HEK293T (cell line): ENCODE measurements at places on chromosomes 11 and 22.

DNA sequence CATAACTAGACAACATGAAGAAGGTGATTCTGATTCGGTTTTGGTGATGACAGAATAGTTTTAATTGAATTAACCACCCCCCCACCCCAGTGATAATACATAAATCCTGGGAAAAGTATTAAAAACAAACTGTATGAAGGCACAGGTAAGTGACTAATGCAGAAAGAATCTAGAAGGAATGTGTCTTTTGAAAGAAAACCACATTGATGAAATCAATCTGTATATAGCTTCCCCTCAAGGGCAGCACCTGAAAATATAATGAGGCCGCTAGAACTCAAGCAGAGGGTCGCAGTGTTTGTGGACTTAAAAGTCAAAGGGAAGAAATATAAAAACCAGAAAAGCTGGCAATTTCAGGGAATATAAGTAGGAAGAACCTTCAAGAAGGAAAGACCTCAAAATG, 580.5 kb upstream of the CHORDC1 start:
- DNase-seq: no peak

- no peak for DNase-seq
Observed at GRCh38 chr22:19290400-19291217, 910 bp downstream of the CLTCL1 start.

GRCh38 chr11:90646706-90647105, 423.9 kb upstream of the CHORDC1 start:
- no peak for DNase-seq

GRCh38 chr11:25981998-25982397, 349.9 kb upstream of the ANO3 start:
- peak; percentile 30 for DNase-seq

DNA sequence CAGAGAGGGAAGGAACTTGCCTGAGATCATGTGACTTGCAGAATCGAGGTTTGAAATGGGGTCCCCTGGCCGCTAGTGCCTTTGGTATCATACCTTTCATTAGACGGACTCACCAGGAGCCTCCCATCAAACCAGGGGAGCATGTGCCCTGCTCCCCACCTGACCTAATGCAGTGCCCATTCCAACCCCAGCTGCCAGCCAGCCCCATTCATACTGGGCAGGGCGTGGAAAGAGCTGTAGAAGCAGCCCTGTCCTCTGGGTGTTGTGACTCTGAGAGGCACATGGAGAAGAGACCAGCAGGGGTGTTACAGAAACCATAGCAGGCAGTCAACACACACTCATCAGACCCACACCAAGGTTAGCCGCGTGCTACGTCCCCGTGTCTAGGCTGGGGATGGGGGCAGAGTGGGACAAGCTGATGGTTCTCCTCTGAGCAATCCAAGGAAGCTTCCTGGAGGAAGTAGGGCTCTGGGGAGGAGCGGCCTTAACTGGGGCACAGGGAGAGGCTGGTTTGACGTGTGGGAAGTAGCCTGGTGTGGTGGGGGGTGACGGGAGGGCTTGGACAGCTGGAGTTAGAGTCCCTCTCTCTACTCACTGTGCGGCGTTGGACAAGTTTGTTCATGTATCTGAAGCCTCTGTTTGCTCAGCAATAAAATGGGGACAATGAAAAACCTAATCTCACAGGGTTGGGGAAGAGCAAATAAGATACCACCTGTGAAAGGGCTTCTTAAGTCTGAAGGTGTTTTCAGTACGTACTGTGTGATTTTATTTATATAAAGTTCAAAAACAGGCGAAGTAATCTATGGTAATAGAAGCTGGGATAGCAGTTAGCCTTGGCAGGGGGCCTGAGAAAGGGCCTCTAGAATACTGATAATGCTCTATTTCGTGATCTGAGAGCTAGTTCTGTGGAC, 14.0 kb downstream of the GRIK4 start:
- no peak for DNase-seq

DNA sequence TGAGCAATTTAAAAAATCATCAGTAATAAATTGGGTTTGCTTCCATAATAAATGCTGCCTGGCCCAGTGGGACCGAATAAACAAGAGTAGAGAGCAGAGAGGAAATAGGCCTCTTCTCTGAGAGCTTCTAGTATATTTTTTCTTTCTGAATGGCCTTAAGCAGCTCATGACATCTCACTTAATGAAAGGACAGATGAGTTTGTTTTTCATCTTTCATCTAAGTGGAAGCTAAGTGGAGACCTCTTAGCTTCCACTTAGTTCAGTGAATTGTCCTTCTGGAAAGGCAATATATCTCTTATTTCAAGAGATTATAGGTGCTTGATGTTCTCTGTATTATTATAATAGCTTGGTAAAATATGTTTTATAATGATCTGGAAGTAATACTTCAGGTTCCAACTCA, 245.9 kb upstream of the ANO3 start:
- no peak for DNase-seq

- DNase-seq: no peak
Observed at GRCh38 chr11:123584737-123585136, 69.7 kb downstream of the SCN3B start.

- no peak for DNase-seq
Observed at GRCh38 chr22:31141551-31141950, 1.2 kb upstream of the PLA2G3 start.

DNA sequence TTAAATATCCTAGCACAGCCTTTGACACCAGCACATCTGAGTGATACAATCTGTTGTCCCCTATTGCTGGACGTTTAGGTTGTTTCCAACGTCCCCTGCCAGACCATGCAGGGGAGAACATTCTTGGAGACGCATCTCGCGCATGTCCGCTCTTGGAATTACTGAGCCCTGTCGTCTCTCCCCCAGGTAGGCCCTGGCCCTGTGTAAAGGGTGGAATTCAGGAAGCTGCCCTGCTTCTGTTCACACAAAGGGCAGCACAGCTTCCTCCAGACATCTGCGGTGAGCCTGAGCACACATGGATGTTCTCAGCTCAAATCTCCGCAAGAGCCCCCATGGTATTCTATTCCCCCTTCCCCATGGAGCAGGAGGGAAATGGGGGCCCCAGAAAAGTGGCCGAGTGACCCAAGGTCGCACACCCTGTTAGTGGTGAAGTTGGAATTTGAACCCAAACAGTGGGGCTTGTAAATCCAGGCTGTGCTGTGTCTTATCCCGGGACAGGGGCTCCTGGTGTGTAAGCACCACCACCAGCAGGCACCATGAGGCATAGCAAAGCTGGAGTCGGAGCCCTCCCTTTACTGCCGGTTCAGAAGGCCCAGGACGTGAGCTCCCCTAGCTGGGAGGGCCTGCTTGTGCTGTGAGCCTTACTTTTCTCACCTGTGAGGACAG, 5.0 kb upstream of the FGF19 start:
- no peak for DNase-seq

DNA sequence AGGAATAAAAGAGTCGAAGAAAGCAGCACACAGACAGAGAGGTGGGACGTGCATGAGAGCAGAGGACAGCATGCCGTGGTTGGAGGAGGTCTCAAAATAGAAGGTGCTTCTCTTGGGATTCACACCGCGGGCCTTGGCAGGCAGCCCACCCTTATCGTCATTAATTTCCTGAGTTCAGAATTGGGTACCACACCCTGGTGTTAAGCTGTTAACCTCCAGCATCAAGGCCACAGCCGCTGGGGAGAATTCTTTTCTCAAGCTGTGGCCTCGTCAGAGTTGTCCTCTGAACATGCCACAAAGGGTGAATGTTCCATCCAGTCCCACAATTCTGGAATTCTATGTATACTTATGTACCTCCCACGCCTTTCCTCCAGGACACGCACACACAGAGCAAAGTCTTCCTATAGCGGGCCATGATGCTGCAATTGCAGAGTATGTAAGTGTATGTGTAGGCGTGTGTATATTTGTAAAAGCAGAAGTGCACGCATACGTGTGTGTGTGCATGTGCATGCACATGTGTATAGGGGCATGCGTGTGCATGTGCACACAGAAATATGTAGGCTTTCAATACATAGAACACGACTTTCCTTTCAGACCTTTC, 39.0 kb downstream of the ADAMTS8 start:
- no peak for DNase-seq

DNA sequence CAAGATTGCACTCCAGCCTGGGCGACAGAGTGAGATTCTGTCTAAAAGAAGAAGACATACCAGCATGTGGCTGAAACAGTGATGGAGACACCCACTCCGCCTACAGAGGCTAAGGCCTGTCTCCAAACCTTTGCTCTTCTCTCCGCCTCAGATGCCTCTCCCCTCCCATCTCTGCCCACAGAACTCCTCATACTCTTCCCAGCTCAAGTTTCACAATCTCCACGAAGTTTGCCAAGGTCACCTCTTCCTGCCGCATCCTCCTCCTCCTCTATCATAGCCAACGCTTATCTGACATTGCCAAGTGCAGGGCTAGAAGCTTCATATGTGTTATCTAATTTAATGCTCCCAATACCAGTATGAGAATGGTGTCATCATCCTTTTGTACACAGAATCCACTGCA, 25.9 kb upstream of the FBLN1 start:
- DNase-seq: no peak
